ENCODE measurements at places on chromosomes 7 and 10.

- peak; percentile 43 for DNase-seq
Observed at GRCh38 chr10:91409869-91410637, at the start of gene HECTD2. Gene HECTD2 (plus strand): TSS chr10:91410344. CDS start chr10:91410439, 95 bp downstream.

GRCh38 chr10:88979153-88979562, 11.4 kb upstream of the FAS start:
- peak; percentile 51 for DNase-seq

GRCh38 chr7:108067844-108068243, 62.3 kb downstream of the LAMB4 start:
- DNase-seq: no peak

DNA sequence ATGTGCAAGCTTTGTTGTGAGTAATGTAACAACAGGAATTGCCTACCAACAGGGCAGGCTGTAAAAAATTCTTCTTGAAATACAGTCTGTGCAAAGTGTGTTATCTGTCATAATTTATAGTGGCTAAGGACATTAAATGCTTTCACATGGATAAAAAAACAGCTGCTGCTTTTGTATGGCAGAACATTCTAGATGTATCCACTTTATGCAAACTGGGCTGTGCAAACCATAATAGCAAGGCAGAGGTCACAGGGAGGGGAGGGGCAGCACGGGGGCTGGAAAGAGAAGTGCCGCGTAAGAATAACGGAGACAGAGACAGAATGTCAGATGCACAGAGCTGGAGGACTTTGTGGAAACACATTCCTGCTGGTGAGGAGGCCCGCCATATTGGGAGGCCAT, 86.1 kb downstream of the VOPP1 start:
- DNase-seq: no peak

DNA sequence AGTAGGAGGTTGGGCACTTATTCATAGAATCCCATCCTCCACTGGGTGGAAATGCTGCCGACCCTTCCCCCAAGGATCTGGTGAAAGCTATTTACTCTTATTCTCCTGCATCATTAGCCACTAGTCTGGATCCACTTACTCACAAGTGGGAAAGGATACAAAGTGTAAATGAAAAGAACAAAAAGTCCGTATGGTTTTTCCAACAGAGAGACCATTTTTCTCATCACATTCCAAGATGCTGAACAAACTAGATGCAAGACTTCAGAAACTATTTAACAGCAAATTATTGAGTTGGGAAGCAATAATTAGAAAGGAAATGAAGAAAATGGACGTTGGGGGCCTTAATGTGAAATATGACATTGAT, 242.4 kb upstream of the GLI3 start:
- DNase-seq: no peak

Measured in brain microvascular endothelial cell (primary cell).